Caudate nucleus (tissue), 63 donors: ENCODE measurements at places on chromosomes 1 and 21.

DNA sequence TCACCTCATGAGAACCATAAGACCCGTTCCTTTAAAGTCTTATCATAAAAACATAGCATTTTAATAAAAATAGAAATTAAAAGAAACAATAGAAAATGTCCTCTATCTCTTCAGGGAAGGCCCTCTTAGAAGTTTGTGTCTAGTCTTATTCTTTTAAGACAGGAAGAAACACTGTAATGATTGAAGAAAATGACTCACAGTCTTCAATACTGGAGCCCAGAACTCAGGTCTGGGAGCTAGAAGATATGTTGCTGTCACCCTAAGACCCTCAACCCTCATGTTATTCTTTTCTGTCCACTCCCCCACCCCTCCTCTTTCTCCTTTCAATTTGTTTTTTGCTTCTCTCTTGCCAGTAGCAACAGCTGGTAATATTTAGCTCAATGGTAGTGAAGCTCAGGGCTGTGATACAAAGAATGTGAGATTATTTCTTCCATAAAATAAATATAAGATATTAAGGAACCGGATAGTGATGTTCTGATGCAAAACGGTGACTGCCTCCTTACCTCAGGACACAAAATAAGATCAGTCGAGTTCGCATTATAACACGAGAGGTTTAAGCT lies 12.0 kb downstream of the DUSP10 start:
- DNase-seq: no peak

GRCh38 chr1:205534444-205534985 lies 30.0 kb downstream of the CDK18 start:
- no peak for DNase-seq

DNA sequence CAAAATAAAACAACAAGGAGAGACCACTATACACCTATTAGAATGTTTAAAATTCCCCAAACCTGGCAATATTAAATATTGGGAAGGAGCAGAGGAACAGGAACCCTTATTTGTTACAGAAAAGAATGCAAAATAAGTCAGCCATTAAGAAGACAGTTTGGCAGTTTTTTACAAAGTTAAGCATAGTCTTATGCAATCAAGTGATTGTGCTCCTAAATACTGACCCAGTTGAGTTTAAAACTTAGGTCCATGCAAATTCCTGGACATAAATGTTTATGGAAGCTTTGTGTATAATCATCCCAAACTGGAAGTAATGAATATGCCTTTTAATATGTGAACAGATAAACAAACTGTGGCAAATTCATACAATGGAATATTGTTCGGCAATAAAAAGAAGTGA lies 72.9 kb upstream of the RGS4 start:
- no peak for DNase-seq

GRCh38 chr1:40064797-40065499 lies 24.4 kb downstream of the CAP1 start:
- no peak for DNase-seq

GRCh38 chr1:37667023-37667671 lies 25.2 kb upstream of the CDCA8 start:
- no peak for DNase-seq

DNA sequence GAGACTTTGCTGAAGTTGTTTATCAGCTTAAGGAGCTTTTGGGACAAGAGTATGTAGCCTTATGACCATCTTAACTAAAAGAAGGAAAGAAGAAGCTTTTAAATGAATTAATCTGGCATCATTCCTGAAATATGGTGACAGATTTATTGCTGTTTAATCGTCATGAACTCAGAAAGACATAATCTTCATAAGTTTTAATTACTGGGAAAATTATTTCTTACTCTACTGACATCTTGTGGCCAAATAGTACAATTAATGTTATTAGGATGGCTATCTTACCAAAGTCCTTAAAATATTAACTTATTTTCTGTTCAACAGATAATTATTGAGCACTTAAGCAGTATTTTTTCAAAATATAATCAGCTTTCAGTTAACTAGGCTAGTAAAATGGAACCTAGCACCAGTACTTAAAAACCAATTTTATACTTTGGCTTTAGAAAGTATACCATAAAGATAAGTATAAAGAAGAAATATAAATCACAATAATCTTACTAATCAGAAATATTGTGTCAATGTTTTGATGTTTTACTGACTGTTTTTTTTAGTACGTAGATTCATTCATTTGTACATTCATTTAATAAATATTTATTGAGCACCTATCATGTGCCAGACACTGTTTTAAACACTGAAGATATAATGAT lies 34.7 kb upstream of the GPR25 start:
- no peak for DNase-seq

DNA sequence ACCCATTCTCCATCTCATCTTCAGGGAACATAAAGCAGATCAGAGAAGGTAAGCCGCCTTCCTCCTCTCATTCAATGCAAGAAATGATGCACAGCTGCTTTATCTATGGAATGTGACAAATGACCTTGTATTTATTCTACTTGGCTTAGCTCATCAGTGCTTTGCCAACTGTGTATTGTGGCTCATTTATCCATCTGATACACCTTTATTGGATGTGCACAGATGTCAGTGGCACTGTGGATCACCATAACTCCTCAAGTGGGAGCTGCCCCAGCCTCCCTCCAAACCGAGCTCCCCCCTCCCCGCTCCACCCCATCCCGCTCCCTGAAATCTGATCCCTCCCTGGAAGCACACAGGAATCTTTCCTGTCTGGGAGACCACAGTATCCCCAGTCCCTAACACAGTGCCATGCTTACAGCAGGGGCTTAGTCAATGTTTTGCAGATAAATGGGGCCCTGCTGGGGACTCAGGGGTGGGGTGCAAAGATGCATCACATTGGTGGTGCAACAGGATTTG lies 156.0 kb upstream of the RAB4A start:
- no peak for DNase-seq

- DNase-seq: no peak
Measured at GRCh38 chr1:20349561-20349960, 58.9 kb downstream of the VWA5B1 start.

- no peak for DNase-seq
Measured at GRCh38 chr1:28112388-28113241, 24.2 kb upstream of the EYA3 start.

DNA sequence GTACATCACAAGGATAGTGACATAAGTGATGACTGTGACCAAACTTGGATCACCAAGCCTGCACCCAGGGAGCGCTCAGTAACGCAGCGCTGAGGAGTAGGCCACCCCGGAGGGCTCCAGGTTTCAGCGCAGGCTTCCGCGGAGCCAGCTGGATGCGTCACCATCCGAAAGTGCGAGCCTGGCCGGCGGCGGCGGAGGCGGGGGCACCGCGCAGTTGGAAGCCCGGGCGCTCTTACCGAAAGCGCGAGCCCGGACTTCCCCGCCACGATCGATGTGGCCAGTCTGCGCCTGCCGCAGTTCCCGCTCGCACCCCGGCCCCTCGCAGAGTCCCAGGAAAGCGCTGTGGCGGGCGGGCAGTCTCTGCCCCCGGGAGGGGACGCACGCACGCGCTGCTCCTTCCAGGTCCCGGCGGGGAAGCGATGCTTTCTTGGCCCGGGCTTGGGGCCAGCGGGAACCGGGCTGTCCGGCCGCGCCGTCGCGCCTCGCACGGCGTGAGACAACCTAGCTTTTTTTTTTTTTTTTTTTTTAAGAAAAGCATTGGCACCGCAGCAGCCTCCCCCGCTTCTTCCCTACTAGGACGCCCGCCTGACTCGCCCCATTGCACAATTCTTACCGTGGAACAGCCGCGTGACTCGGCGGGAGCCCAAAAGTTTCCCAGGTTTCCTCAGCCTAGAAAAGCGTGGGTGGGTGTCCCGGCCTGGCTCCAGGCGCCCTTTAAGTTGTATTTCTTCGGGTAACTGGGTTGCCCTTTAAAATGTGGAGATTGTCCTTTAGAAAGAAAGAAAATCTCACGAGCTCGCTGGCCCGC lies 36.4 kb upstream of the JAK1 start:
- DNase-seq: no peak

DNA sequence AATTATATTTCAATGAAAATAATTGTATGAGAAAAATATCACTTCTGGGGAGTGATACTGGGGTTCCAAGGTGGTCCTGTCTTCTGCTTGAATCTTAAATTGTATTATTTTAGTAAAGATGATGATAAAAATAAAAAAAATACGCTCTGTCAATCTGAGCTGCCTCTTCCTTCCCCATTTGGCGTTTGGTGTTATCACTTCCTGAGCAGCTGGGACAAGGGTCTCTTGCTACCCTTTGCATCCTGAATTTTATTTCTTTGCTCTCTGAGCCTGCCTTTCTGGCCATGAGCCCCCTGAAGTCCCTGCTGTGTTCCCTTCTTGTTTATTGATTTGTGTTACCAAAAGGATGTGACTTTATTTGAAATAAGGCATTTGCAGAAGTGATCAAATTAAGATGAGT lies 111.0 kb downstream of the KCNJ6 start:
- no peak for DNase-seq

GRCh38 chr1:27562534-27563340 lies 41.2 kb downstream of the AHDC1 start:
- no peak for DNase-seq

DNA sequence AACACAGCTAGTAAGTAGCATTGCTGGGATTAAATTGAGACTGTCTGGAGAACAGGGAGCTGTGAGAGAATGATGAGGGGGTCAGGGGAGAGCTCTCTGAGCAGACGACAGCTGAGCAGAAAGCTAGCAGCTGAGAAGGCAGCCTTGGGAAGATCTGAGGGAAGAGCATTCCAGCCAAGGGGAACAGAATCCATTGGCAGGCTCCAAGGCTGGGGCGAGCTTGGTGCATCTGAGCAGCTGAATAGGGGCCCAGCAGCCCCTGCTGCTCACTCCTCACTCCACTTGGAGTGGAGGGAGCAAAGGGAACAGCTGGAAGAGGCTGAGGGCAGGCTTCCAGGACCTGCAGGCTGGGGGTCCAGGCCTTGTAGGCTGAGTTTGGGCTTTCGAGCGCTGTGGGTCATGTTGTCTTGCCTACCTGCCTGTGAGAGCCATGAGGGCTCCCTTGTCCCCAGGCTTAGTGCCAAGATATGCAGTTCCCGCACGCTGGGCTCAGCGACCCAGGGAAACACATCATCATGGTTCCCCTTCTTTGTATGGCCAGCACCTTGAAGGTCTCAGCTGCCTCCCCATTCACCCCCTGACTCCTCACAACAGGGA lies 10.5 kb downstream of the ACOT11 start:
- no peak for DNase-seq

- DNase-seq: no peak
Measured at GRCh38 chr1:214440219-214440965, 111.0 kb downstream of the PTPN14 start.
